ENCODE measurements at places on chromosomes 7 and 10. TPM values are rescaled to one million over a fixed set of nuclear protein-coding genes. Genes with fewer than 3 reads are reported as not detected.

DNA sequence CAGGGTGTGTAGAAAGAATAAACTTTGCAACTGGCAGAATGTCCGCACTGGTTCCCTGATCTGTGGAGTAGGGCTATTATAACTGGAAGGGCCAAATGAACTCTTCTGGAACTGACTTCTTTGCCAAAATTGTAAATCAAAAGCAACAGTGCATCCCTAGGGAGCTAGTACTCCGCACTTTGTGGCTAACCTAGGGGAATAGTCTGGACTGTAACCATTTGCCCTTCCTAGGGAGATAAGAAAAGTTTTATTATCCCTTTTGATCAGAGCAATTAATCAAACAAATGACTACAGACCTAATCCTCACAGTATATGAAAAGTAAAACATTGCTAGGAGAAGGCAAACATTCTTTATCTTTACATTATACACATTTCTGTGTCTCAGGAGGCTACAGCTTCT is 45.5 kb upstream of the STEAP1B start:
- no peak for DNase-seq

DNA sequence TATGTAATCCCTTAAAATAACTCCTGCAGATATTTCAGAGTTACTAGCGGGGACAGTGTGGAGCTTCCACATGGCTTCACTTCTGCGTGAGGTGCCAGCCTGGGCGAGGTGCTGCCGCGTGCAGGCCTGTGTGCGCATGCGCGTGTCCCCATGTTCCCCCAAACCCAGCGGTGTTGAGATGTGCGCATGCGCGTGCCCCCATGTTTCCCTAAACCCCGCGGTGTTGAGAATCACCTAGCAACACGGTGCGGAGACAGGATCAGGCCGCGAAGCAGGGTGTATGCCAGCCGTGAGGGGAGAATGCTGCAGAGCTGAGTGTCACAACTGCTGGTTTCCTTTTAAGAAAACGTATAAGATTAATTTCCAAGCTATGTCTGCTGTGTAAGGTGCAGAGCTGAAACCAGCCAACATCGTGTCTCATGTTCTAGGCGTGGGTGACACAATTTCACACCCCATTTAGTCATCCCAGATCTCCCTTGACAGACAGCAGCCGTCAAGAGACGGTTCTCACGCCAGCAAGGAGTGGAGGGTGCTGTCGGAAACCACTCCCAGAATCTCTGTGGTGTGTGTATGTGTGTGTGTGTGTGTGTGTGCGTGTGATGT is 71.9 kb upstream of the ADARB2 start:
- DNase-seq = peak; percentile 3

DNA sequence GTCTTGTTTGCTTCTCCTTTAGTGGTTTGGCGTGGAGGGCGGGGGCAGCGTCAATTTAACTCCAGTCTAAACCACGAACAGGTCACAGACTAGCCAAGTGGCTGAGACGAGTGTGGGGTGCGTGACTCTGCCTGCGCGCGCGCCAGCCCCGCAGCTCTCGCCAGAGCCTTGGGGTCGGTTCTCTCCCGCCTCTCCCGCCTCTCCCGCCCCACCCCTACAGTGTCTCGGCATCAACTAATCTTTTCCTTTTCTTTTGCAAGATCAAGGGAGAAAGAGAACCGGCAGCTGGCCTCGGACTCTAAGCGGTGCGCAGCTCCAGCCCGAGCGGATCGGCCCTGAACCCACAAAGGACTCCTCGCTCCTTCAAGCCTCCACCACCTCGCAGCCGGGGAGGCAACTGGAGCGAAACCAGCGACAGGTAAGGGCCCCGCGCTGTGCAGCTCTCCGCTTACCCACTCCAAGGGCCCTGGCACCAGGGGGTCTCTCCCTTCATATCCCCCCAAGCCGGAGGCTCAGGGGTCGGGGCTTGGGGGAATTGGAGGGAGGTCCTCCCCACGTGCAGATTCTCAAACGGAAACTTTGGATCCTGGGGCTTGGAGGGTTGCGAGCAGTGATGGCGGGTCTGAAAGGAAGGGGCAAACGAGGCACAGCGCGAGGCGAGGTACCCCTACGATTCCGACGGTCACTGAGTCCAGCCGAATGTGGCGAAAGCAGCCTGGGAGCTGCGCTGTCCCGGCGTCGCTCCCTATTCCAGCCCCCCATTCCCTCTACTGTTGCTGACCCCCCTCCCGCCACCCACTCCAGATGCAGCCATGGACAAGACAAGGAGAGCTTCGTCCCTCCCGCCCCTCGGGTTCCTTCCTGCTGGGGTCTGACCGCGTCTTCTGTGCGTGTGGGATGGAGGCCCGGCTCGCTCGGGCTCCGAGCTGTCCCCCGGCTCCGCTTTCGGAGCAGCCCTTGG is 829 bp downstream of the CHRM2 start:
- DNase-seq = peak; percentile 54

GRCh38 chr10:13485623-13486022 is 43.2 kb downstream of the BEND7 start:
- DNase-seq = no peak

DNA sequence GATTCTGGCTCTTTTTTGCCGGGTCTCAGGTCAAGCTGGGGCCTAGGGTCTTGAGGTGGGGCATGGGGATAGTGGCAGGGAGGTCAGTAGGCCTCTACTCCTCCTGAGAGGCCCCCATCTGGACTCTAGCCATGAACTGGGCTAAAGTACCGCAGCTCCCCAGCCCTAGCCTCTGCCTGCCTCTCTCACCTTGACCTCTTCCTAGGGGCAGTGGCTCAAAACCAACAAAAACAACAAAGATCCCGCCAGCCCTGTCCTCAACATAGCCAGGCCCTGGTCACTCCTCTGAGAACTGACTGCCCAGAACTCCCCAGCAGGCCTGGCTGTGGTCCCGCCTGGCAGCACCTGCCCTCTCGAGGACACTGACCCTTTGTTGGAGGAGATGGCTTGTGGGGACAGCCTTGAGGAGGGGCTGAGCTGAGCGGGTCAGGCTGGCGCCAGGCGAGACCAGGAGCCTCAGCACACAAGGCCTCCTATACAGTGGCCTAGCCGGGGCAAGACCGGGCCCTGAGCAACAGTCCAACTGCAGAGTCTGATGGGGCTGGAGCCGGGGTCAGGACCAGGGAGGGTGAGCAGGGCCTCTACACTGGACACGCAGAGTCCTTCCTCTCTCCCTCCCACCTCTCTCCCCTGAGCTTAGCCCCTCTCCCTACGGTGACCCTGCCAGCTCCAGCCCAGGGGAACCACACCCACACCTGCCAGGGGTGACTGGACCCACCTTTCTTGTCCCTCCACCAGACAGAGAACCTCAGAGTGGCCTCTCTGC is 11.6 kb upstream of the PPIF start:
- DNase-seq = no peak

The GIMAP5 gene
- 20.9 TPM for total RNA-seq

GRCh38 chr10:12637649-12638048 is 288.3 kb downstream of the CAMK1D start:
- DNase-seq = no peak
